ENCODE measurements at places on chromosomes 6 and 20.

- DNase-seq = no peak
These were observed 1.2 kb upstream of the UFL1 start for GRCh38 chr6:96520171-96521115.

DNA sequence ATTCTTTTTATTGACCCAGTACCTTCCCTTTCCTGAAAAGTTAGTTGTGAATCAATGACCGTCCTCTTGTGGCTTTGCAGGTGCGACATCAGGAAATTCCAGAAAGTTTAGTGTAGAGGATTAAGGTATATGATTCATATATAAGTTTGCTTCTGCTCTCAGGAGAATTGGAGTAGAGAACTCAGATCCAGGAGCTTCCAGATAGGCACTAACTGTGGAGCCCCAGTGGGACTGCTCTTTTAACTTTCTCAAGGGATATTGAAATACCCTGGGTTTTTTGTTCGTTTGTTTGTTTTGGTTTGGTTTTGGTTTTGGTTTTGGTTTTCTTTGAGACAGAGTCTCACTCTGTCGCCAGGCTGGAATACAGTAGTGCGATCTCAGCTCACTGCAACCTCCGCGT, 9.5 kb downstream of the TAAR2 start:
- DNase-seq = no peak

GRCh38 chr20:18567739-18568091, 483 bp downstream of the SMIM26 start:
- no peak for DNase-seq

DNA sequence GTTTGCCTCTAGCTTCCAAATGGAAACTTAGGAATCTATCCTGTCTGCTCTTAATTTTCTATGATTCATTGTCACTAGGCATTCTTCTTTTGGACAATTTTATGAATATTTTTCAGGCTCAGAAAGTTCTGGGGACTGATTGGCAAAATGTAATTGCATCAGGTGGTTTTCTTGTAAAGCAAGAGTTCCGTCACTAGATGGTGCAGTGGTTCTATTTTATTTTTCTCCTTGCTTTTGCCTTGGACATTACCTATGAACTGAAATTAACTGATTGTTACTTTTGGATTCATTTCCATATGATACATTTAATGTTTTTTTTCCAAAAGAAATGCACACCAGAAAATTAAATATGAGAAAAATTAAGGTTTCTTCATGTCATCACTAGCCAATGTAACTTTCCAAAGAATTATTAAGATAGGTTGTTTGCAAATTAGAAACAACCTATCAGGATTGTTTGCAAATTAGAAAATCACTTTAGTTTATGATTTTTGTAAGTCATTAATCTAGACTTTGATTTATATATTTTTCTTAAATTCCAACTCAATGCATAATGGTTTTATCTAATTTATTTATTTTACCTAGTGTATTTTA, 48.0 kb downstream of the TMEM170B start:
- DNase-seq = no peak

DNA sequence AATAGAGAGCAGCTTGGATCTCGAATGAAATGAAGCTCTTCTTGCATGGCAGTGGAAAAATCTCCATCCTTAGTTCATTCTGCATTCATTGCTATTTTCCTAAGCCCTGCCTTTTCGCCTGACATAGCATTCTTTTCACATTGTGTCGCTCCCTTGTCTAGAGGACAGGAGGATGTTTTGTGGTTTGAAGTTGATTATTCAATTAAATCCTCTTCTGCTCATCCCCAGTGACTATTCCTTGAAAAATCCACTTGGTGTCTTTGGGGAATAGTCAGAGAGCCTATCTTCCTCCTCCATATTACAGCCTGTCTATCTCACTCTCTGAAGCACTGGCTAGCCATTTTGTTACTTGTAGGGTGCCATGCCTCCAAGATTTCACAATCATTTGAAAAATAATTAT, 161.2 kb downstream of the KLHL32 start:
- no peak for DNase-seq

GRCh38 chr6:149488815-149489214, 4.0 kb upstream of the ZC3H12D start:
- DNase-seq = peak; percentile 14

DNA sequence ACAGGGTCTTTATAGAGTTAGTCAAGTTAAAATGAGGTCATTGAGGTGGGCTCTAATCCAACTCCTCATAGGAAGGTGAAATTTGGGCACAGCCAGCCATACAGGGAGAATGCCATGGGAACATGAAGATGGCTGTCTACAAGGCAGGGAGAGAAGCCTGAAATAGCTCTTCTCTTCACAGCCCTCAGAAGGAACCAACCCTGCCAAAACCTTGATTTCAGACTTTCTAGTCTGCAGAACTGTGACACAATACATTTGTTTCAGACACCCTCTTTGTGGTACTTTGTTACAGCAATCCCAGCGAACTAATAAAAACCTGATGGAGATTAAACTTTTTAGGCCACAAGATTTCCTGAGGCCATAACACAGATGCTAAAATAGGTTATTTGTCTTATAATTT, 43.1 kb upstream of the HECA start:
- DNase-seq = no peak

GRCh38 chr20:49318430-49319207, 40.8 kb upstream of the ZNFX1 start:
- DNase-seq = no peak

DNA sequence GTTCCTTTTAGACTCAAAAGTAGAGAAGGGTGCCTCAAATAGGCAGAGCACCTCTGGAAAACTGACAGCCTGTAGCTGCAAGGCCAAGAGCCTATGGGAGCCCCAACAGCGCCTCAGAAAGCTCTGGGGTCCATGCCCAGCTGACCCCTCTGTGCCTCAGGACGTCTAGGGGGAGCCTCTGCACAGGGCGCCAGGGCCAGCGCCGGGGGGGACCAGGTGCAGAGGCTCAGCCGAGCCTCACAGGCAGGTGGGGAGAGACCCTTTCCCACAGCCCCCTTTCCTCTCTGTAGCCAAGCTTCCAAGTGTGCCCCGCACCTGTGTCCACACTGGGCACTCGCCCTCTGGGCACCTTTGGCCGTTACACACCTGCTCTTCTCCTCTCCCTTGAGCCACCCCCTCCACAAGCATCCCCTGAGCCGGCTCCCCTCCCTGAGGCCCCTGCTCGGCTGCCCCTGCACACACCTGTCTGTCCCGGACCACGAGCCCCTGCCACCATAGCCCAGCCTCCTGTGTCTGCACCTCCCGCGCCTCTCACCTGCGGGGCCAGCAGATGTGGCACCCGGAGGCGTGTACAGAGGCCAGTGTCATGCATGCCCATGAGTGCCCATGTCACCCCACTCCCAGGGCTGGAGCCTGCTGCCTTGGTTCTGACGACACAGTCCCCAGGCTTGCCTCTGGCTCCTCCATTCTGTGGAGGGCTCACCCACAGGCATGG, 53.2 kb downstream of the GINS1 start:
- no peak for DNase-seq

DNA sequence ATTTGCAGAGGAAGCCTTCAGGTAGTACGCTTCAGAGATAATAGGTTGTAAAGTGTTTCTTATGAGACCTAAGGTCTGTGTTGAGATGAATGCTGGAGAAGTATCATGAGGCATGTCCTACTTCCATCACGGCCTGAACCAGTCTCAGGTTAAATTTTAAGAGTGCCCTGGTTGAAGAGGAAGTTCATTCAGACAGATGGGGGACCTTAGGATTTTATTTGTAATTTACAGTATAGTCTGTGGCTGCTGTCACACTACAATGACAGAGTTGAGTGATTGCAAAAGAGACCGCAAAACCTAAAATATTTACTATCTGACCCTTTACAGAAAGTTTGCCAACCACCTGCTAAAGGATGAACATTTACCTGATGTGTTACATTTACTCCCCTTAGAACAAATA, 70.9 kb downstream of the UST start:
- DNase-seq = no peak

- DNase-seq = no peak
These were observed 7.4 kb upstream of the SLC12A5 start for GRCh38 chr20:46021361-46022359.

DNA sequence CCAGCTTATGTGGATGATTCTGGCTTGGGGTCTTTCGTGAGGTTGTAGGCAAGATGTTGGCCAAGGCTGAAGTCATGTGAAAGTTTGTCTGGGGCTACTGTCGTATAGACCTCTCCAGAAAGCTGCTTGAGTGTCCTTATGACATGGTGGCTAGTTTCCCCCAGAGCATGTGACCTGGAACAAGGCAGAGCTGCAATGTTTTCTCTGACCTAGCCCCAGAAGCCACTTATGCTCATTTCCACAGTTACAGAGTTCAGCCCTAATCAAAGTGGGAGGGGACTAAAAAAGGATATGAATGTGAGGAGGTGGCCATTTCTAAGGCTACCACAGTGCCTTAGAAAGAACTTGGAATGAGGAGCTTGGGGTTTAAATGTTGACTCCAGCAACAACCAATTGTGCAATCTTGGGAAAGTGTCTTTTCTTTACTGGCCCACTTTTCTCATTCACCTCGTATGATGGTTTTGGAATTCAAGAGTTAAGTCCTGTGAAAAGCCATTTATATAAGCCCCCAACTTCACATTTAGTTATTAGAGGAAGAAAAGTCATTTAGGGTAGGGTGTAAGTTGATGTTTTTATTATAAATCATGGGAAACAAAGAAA, 5.9 kb upstream of the ASXL1 start:
- DNase-seq = no peak

DNA sequence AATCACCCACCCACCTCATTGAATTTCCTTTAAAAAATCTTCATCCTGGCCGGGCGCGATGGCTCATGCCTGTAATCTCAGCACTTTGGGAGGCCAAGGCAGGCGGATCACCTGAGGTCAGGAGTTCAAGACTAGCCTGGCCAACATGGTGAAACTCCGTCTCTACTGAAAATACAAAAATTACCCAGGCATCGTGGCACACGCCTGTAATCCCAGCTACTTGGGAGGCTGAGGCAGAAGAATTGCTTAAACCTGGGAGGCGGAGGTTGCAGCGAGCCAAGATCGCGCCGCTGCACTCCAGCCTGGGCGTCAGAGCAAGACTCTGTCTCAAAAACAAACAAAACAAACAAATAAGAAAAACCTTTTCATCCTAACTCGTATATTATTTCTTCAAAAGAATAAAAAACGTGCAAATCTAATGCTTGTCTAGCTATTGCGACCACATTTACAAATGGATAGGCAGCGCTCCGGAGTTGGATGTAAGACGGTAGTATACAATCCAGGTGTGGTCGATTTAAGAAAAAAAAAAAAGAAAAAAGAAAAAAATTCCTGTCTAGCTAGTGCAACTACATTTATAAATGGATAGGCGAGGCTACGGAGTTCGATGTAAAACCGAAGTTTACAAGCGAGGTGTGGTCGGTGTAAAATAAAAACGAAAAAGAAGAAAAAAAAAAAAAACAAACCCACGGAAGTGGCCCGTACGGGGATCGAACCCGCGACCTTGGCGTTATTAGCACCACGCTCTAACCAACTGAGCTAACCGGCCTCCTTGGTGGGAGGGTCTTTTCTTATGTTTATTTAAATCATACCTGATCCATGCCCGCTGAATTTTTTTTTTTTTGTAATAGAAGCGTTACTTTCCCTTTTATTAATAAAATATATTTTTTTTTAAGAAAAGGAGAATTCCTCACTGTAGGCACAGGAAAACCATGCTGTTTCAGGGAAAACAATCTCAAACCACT, 70.7 kb upstream of the PRSS16 start:
- no peak for DNase-seq

GRCh38 chr20:45450097-45450818, 19.3 kb upstream of the WFDC2 start:
- no peak for DNase-seq

GRCh38 chr6:106077170-106077569, 9.0 kb upstream of the PRDM1 start:
- no peak for DNase-seq

- DNase-seq = no peak
These were observed 124.4 kb downstream of the TRMT11 start for GRCh38 chr6:126110512-126111270.

- DNase-seq = no peak
These were observed 631.6 kb downstream of the HDGFL1 start for GRCh38 chr6:23200946-23201345.

DNA sequence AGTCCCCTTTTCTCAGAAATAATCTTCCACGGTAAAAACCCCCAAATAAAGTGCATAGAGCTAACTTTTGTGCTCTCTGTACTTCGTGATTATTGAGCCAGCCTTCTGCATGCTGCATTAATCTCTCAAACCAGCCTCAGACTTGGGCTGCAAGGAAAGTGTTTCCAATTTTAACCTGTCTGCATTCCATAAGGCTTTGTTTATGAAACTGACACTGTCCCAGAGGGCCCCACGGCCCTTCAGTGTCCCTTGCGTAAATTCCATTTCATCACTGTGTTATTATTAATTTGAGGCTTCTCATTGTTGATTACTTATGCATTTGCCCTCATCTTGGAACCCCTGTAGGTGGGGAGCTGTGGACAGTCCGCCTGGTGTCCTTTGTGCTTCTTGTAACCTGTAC, 15.6 kb upstream of the SNRPB2 start:
- no peak for DNase-seq

DNA sequence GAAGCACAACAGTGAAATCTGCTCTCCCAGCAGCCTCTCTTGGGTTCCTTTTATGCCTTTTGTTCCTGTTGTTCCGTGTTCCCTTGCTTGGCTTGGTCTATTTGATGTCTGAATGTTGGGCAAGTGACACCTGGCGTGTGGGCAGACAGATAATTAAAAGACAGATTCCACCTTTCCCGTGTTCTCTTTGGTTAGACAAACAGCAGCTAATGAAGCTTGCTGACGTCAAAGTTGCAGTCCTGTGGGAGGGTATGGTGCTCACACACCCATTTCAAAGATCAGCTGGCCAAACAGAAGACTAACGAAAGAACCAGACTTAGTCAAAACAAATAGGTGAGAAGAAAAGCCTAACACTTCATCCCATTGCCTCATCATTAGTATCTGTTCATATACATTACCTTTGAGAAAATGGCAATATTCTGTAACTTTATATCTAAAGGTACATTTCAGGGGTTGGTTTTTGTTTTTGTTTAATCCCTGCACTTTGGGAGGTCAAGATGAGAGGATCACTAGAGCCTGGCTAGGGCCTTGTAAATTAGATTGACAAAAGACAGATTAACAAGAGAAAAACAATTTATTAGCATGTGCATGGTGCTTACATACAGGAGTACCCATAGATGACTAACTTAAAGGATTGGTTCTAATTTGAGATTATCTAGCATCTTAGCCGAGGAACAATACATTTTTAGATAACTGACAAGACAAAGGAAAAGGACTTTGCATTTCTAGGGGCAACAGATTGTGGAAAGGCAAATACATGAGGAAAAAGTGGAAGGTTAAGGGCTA, 48.9 kb upstream of the TNFRSF21 start:
- no peak for DNase-seq

DNA sequence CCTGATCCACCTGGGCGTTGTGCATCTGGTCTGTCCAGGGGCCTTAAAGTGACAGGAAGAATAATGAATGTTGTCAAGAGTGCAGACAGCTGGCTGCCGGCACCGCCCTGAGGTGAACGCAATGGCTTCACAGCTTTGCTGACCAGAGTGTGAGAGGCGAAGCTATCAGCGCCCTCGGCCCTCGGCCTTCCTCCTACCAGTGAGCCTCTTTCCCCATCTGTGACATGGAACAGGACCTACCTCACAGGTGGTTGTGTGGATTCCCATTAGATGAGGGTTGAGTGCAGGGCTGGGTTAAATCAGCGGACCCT, 54.8 kb downstream of the CTCFL start:
- DNase-seq = no peak
